Suppressor macrophage (primary cell): ENCODE measurements at places on chromosomes 13 and 19.

DNA sequence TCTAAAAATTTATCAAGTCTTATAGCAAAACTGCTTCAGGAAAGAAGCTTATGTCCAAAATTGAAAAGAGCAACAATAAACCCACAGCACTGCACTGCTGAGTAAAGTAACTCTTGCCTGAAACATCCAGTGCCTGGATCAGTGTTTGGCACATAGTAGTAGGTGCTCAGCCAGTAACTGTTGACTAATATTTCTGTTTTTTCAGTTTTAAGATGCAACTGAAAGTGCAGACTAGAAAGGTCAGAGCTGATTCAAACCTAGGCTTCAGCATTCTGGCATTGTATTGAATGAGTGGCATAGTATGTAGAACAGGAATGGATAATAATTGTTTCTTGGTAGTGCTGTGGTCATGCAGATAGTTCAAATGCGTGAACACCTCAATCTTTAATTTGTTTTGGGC lies 67.6 kb downstream of the UBL3 start:
- no peak for DNase-seq

DNA sequence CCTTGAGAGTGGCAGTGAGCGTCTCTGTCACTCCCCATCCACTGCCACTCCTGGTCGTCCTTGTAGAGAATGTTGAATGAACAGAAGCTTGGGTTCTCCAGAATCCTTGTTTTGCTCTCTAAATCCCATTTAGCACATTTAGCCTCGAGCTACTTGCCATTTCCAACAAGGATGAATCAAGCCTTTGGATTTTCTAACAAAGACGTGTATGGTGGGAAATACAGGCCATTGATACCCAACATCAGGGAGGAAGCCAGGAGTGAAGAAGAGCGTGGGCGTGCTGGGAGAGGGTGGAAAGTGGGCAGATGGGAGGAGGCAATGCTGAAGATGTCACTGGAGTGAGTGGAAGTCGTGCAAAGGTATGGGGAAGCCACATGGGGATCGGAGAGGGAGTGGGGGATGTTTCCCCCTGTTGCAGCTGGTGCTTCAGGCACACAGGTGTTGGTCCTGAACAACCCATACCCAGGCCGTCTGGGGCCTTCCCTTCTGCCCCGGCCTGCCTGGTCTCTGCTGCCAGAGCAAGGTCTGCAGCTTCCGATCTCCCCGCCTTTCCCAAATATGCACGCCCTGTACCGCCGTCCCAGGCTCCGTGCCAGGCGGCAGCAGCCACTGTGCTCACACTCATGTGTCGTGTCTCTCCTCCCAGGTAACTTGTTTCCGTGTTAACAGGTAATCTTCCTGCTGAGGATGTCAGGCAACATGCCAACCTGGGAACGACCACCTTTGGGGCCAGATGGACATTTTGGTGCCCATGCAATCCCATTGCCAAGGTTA lies 48.7 kb downstream of the ZIC5 start:
- DNase-seq, result no peak

DNA sequence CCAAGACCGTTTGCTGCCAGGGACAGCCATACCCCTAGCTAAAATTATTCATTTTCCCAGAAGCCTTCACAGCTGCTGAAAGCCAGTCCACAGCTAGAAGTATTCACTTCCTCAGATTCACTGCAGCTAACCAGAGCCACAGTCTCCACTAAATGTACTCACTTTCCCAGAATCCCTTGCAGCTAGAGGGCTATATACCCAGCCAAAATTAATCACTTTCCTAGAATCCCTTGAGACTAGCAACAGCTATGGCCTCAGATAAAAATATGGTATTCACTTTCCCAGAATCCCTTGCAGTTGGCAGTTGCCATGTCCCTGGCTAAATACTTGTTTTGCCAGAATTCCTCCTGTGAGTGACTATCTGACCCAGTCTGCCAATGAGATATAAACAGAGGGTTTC lies 13.8 kb upstream of the MEIS3 start:
- DNase-seq, result peak; percentile 40

GRCh38 chr13:80658705-80659104 lies 317.8 kb upstream of the SPRY2 start:
- DNase-seq, result no peak

GRCh38 chr13:114015969-114016295 lies 42.1 kb upstream of the C13orf46 start:
- no peak for DNase-seq

DNA sequence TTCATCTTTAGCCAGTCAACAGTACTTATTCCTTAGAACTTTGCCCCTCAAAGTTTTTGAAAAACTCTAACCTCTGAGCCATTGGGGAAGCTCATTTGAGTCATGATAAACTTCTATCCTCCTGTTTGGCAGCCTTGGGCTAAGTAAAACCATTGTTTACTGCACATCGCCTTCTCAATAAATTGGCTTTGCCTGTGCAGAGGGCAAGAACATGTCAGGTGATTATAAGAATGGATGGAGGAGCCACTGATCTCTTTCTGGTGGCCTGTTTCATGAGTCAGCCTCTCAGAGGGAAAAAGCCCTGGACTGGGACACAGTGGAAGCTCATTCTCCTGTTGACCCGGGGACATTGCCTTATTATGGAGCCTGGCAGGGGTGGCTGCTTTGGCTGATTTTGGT lies 19.4 kb upstream of the PSG4 start:
- no peak for DNase-seq

DNA sequence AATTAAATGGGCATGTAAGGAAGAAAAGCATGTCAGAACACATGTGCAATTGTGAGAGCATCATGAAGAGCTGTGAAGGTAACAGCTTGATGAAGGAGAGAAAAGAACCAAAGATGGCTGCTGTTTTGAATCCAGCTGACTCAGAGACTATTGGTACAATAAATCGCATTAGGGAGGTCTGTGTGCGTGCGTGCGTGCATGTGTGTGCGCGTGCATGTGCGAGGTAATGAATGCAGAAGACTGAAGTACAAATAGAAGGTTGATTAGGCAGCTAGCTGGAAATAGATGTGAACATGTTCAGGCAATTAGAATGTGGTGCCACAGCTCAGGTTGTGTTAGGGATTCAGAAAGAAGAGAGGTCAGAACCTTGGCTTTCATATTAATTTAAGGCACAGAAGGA lies 440.5 kb downstream of the OXGR1 start:
- DNase-seq, result no peak

DNA sequence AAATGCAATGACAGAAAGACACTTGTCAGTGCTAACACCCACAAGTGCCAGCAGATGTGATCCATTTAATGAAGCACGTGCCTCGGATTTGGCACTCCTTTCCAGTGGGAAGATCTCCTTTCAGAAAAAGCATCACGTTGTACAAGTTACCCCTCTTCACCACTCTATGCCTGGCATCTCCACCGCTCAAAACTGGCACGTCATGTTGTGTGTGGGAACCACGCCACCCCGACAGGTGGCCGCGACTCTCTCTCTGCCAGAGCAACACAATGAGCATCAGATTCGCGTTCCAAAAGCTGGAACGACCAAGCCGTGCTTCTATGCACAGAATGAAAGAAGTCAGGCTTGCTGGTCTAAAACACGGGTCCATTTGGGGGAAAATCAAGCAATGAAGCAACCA lies 24.3 kb downstream of the TMTC4 start:
- DNase-seq, result no peak

DNA sequence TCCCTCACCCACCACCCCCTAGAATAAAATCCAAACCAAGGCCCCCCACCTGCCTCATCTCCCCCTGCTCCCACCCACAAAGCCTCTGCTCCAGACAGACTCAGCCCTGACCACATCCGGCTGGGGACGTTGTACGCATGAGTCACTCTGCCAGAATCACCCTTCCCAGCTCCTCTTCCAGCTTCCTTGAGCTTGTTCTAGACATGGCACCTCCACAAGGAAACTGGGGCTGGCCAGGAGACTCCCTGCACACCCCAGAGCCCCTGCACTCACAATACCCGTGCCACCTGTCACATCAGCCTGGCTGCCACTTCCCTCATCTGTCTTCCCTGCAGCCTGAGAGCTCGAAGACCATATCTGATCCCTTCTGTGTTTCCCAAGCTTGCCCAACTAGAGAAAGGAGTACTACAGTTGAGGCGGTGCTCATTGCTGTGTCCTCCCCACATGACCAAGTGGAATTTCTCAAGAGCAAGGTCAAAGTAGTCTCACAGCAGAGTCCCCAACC lies 9.7 kb downstream of the DEDD2 start:
- DNase-seq, result peak; percentile 69

GRCh38 chr13:41631296-41631965 lies 174.1 kb downstream of the RGCC start:
- no peak for DNase-seq

- peak; percentile 58 for DNase-seq
Observed at GRCh38 chr19:11337080-11337479, 2.4 kb downstream of the RAB3D start.

GRCh38 chr13:32838945-32839344 lies 177.3 kb upstream of the KL start:
- no peak for DNase-seq

GRCh38 chr13:61024046-61024445 lies 391.6 kb downstream of the PCDH20 start:
- DNase-seq, result no peak

- DNase-seq, result peak; percentile 92
Observed at GRCh38 chr13:21476893-21477472, 17.9 kb upstream of the ZDHHC20 start.

DNA sequence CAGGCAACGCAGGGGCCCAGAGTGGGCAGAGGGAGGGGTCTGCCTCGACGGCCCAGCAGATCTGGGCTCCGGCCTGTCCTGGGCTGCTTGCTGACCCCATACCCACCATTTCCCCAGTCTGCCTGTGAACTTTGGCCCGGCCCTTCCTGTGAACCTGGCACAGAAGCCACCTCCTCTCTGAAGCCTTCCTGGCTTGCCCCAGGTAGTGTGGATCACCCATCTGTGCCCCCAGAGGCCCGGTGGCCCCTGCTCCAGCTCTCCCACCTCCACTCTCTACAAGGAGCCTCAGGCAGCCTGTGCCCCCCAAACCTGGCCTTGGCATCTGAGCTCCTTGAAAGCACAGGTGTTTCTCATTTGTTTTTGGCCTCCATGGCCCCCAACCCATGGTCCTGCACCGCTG lies 15.7 kb downstream of the PLEKHF1 start:
- DNase-seq, result no peak
